NCI-H1694 (cell line): ENCODE measurements at places on chromosomes 6 and 20.

DNA sequence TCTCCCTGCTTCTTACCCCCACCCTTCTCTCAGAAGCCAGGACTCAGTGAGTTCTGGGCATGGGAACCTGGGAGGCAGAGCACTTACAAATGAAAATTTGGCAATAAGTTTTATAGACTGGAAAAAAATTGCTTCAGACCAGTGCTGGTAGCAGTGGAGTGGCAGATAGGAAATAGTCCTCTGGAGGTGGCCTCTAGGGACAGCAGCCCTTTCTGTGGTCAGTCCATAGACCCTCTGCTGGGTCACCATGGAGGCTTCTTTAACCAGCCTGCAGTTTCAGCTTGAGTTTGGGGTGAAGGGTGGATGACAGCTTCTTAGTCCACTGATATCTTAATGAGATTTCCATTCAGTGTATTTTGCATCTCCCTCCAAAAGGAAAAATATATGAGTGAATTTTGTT lies 179.1 kb downstream of the ARID1B start:
- DNase-seq, result no peak

DNA sequence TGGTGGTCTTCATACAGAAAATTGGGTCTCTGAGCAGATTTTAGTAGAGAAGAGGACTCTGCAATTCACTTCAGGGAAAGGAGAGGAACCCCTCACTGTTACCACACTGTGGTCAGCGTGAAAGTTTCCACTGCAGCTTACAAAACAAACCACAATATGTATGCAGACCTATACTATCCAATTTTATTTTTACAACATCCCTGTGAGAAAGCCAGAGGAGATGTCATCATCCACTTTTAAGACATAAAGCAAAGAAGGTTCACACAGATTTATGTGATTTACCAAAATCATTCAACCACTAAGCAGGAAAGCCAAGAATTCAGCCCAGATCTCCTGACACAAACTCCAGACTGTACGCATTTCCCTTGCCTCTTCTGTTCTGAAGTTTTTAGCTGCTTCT lies 442.4 kb downstream of the FRK start:
- no peak for DNase-seq

DNA sequence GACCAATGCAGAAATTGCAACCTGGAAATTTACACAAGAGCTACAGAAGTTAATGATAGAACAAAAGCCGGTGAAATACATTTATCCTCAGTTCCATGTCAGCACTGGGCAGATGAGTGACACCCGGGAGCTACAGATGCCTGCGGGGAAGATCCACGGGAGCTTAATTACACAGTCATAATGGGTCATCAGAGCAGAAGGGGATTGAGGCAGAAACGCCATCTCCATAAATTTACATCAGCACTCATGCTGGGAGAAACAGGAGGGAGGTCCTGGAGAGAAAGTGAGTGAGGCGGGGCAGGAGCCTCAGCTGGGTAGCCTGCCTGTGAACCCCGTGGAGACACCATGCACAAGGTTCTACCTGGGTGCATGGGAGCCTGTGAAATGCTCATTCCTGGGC lies 37.6 kb upstream of the CST7 start:
- DNase-seq, result no peak

GRCh38 chr6:5004373-5005037 lies 668 bp upstream of the RPP40 start:
- no peak for DNase-seq

- DNase-seq, result no peak
Observed at GRCh38 chr6:166507809-166508564, 78.5 kb downstream of the RAMACL start.

GRCh38 chr6:52511572-52512151 lies 65.2 kb downstream of the TRAM2 start:
- no peak for DNase-seq

GRCh38 chr20:44203161-44203560 lies 7.4 kb downstream of the OSER1 start:
- no peak for DNase-seq

DNA sequence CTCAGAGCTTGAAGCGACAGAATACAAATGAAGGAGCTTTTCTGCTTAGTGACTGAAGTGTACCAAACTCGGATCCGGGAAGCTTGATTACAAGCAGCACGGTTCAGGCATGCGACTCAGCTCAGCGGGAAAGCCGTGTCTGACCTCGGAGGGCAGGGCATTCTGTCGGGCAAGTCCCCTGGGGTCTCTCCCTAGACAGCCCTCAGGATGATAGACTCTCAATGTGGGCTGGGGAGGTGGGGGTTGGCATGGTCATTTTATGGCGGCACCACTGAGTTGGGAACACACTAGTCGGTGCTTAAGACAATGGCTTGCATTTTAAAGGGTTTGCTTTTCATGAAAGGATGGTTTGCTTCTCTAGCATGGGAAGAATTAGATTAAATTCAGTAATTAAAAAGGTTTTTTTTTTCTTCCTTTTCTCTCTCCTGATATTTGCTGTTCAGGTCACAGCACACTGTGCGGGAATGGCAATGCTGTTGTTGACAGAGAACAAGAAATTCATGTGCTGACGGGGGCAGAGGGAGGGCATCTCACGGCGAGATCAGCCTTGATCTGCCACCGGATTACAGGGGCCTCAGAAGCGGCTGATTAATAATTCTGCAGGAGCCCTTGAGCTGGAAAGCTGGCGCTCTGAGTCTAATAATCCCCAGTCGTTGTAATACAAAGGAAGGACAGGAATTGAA lies 80.7 kb upstream of the TRAF3IP2 start:
- DNase-seq, result no peak

- no peak for DNase-seq
Observed at GRCh38 chr6:43645613-43645964, 753 bp downstream of the RSPH9 start.

DNA sequence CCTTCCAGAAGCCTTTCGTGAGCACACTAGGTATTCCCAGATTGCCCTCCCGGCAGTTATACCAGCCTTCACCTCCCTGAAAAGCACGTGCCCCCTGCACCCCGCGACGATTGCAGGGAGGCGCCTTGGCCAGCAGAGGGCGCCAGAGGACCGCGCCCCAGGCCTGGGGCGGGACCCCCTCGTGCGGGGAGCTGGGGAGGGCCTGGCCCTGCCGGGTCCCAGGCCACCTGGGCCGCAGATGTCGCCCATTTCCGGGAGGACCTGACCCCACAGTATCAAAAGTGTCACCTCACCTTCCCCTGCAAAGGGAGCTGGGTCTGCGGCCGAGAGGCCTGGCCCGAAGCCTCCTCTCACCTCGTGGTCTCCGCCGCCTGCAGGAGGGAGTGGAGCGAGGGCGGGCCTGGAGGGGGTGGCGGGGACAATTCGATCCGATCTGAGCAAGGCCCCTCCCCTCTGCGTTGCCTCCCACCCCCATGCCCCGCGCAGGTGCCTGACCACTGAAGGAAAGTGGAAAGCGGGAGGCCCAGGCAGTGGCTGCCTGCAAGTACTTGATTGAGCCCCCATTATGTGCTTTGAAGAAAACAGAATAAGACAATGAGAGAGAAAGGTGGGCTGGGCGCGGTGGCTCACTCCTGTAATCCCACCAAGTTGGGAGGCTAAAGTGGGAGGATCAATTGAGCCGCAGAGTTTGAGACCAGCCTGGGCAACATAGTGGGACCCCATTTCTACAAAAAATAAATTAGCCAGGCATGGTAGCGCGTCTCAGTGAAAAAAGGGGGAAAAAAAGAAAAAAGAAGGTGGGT lies 3.5 kb upstream of the SNAI1 start:
- peak; percentile 19 for DNase-seq

DNA sequence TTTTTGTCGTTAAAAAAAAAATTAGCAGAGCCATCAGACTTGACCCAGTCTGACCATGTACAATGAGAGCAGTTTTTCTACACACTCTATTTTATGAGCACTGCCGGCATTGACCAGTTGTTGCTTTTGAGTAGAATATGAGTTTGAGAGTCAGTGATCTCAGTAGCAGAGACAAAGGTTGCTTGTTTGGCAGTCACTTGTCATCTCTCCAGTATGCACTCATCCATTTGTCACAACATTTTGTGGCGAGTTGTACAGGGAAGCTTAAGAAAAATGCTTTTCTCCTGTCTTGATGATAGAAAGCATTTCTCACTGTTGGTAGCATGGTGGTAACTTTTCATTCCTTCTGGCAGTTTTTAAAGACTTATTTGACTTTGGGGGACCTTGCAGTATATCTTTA lies 159.9 kb downstream of the MMS22L start:
- DNase-seq, result no peak

- no peak for DNase-seq
Observed at GRCh38 chr6:41715795-41716515, 19.5 kb downstream of the TFEB start.

GRCh38 chr20:43462660-43463526 lies 5.2 kb downstream of the SRSF6 start:
- no peak for DNase-seq

DNA sequence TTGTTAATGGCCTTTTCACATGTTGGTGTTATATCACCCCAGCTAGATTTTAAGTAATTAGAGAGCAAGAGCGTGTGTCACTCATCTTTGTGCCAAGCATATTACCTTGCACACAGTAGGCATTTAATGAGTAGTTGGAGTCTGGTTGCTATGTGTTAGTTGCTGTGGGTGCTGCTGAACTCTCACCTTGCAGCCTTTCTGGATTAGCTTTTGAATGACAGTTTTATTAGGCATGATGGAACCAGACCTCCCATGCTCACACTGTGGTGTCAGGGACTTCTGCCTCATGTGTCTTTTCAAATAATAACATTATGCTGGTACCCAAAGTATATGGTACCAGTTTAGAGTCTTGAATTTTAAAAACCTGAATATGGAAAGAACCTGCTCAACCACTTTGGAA lies 55.9 kb downstream of the TRAF3IP2 start:
- no peak for DNase-seq

GRCh38 chr20:63756648-63756991 lies 17.0 kb downstream of the SLC2A4RG start:
- DNase-seq, result no peak

DNA sequence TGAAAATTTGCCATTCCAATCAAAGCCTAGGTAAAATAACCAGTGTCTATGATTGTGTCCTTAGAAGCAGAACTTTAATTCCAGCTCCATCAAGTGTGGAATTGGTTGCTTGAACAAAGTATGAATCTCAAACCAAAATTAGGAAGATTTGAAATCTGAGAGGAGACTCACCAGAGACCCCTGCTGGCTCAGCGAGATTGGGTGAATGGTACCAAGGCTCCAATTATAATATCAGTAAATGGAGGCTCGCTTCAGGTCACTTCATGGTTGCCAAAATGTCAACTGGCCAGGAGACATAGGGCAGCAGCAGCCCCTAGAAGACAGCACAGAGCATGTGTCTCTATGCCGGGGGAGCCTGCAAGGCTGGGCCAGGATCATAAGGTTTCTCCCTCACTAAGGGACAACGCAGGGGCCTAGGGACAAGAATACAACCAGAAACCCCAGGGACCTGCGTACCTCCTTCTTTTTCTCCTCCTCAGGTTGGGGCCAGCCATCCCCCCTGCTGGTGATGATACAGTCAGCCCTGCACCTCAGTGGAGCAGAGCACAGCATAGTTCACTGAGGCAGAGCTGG lies 14.0 kb downstream of the RBL1 start:
- DNase-seq, result no peak
